ENCODE measurements at places on chromosomes 3 and 15.

DNA sequence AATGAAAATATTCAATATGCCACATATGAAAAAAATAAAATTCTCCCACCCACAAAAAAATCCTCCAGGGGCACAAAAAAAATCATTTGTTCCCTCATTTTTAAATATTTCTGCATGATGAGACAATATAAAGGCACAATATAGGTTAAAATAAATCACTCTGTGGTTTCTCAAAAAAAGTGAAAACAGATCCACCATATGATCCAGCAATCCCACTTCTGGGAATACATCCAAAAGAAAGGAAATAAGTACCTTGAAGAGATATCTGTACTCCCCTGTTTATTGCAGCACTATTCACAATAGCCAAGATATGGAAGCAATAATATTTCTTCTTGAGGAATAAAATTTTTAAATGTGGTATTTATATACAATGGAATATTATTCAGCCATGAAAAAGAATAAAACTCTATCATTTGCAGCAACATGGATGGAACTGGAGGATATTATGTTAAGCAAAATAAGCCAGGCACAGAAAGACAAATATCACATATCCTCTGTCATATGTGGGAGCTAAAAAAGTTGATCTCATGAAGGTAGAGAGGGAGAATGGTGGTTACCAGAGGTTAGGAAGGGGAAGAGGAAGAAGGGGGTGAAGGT lies 1.5 kb downstream of the ATP8B4 start:
- peak; percentile 83 for DNase-seq

DNA sequence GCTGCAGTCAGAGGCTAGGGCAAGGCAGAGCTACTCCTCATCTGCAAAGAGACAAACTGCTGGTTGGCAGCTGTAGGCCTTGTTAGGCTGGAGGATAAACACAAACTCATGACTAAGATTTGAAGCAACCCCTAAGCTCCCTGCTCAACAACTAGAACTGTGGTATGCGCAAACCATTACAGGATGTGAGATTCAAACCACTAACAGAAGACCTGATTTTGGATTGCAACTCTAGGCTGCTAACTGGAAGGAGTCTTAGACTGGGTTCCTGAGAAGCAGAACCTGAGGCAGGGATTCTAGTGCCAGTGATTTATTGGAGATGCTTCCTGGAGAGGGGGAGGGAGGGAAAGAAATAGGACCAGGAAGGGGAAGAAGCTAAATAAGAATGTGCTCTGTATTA lies 22.5 kb downstream of the CCR4 start:
- no peak for DNase-seq

DNA sequence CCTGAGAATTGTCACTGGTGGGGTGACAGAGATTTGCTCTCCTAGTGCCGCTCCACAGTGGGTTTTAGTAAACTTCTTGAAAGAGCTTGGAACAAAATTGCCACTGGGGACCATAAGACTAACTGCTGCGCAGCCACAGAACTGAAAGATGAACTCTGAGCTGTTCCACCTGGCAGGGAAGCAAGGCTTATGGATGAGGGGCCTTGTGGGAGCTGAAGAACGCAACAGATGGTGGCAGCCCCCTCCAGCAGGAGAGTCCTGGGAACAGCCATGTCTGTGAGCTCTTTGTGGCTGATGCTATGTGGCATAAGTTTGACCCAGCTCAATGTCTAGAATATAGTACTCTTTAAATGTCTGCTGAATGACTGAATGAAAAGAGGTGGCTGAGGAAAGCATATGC lies 66.8 kb upstream of the C2CD4B start:
- no peak for DNase-seq

GRCh38 chr3:32325927-32326326 lies 65.7 kb upstream of the CMTM7 start:
- DNase-seq, result no peak

DNA sequence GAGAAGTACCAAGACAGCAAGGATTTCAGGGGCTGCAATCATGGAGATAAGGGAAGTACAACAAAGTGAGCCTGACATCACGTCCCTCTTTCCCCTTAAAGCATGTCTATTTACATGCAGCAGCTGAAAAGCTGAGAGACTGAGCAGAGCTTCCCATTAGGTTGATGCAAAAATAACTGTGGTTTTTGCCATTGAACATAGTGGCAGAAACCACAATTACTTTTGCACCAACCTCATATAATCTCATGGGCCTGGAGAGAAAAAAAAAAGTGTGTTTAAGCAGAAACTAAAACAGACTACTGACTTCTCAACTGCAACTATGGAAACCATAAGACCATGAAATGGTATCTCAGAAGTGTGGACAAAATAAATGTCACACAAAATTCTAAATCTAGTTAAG lies 48.3 kb downstream of the CCDC12 start:
- no peak for DNase-seq

DNA sequence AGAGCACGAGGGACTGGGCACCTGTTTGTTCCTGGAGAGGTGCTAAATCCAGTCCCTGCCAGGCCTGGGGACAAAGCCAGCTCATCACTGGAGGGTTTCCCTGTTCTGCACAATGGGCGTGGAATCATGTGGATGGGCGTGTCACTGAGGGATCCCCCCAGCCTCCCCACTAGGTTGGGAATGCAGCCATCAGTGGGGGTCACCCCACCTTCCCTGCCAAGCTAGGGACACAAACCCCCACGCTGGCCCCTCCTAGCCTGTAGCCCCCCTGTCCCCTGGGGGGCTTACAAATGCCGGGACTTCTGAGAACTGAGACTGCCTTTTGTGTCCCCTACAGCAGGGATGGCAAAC lies 61.9 kb downstream of the NSMCE3 start:
- DNase-seq, result no peak

DNA sequence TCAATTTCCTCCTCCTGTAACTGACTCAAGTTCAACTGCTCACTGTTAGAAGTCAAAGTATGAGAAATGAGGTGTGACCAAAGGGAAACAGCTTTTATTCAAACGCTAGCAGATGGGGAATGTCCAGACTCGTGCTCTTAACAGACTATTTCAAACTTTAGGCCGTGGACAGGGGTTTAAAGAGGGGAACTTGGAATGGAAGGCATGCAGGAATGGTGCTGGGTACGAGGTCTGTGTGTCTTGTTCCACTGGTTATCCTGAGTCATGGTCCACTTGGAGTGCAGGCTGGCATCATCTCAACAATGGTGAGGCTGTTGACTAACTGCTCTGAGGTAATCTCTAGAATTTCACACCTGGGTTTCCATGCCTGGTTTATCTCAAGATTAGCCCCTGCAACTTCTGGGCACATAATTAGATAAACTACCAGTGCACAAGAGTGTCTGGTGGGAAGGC lies 22.9 kb upstream of the DNAAF4 start:
- DNase-seq, result peak; percentile 56

- no peak for DNase-seq
Measured at GRCh38 chr3:159938714-159939113, 49.9 kb upstream of the IL12A start.

DNA sequence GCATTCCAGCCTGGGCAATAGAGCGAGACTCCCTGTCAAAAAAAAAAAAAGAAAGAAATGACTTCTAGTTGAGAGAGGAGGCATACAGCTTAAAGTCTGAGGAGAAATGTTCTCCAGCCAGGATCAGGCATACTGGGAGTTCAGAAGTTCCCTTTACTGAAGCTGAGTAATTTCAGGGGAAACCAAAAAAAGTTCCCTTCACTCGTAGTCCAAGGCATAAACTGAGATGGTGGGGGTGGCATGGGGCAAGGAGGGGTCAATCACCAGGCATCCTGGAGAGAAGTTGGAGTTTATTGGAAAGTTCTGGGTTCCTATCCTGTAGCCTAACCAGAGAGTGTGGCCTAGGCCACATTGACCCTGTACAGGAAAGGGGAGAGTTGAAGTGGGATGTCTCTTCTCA lies 5.9 kb downstream of the GPX1 start:
- no peak for DNase-seq

GRCh38 chr3:10806006-10806405 lies 10.0 kb upstream of the SLC6A11 start:
- DNase-seq, result no peak

DNA sequence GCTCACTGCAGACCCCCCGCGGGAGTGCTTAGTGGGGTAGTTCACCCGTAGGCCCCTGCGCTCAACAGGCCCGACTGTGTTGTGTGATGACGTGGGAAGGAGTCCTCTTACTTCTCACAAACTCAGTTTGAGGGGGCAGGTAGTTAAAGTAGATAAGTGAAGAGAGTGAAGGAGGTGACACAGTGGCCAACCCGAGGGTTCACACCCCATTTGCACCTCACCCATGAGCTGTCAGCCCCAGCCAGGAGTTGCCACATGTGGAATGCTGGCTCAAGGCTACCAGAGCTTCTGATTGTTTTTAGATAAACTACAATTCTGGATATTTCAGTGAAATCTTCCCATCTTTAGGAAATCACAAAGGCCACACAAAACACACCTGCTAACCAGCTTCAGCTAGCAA lies 64.1 kb upstream of the ABHD17C start:
- DNase-seq, result no peak

DNA sequence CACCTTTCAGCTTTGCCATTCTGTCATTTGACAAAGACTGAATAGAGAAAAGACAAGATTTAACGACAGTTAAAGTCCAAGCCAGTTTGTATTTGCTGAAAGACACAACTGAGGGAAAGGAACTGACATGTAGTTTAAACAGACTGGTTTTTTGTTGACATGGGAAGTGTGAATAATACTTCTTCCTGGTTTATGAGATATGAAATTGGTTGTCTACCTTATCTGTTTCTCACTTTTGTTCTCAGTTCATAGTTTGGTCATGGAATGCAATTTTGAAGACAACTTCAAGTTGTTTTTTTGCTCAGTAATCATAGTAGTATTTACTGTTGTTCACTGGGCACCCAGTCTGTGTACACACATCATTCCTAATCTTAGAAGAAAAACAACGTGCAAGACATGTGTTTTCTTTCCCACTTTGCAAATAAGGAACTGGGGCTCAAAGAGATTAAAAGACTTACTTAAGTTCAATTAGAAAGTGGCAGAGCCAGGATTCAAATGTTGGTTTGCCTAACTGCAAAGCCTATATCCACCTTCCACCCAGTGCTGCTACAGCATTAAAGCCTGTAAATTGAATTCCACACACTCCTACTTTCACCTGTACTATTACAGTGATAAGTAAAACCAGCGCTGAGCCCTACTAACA lies 103.5 kb downstream of the LPP start:
- no peak for DNase-seq

DNA sequence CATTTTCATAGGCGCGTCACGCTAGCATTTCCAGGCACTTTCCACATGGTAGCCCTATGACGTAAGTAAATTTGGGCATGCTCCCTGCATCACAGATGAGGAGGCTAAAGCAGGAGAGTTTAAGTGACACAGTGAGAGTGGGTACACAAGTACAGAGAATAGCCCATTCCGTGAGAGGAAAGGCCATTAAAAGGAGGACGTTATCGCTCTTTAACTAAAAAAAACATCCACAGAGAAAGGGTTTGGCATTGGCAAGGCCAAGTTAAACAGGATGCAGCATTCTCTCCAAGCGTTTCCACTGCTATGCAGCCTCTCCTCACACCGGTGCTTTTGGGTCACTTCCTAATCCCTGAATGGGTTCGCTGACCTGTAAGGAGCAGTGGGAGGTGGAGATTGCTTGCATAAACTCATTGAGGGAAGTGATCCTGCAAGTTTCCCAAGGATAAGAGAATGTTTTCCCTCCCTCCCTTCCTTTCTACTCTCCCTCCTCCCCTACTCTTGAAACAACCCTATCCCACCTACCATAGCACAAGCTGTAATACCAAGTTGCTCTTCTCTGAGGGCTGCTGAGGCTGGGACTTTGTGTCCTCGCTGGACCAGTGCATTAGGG lies 147.7 kb downstream of the VGLL4 start:
- DNase-seq, result no peak

DNA sequence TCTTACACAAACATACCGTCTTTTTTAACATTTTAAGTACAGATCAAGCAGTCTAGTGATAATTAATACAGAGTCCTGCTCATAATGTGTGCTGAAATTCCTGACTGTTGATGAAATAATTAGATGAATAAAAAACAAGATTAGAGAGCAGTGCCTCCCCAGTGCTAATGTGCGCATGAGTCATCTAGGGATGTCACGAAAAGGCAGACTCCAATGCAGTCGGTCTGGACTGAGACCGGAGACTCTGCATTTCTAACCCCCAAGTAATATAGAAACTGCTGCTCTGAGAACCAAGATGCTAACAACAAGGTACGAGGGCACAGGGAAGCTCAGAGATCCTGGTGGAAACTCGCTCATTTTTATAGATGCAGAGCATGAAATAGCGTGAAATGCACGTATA lies 61.4 kb downstream of the COL8A1 start:
- peak; percentile 59 for DNase-seq

DNA sequence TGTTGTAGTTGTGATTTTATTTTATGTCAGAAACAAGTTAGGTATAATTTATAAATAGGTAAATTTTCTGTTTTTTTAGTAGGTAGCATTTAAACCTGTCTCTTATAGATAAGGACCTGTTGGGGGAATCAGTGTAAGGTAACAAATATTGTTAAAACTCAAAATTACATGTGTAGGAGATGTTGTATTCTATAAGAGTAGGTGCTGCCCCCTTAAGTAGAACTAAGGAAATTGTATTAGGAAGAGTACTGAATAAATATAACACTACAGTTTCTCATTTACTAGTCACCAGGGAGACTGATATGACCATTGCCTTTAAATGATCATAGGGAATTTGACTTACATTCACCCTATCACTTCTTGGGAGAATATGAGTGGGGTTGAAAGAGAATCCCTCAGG lies 31.2 kb downstream of the SLC25A36 start:
- DNase-seq, result no peak

- no peak for DNase-seq
Measured at GRCh38 chr3:13081603-13082360, 8.6 kb upstream of the IQSEC1 start.

DNA sequence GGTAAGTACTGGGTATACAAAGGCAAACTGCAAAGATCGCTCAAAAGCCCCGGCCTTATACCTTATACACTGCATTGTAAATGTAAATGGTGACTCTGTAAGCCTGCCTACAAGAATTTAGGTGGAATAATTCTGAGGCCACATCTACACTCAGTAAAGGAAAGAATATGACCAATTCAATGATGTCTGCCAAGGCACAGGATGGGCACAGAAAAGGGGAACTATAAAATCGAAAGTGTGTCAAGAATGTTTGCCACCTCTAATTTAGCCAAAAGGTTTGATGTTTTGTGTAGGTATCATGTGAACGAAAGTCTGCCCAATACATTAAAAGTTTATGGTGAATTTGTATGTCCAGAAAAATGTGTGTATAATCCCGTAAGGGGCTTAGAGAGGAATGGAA lies 96.1 kb downstream of the FOXP1 start:
- DNase-seq, result no peak

GRCh38 chr15:23546158-23546557 lies 19.3 kb upstream of the MKRN3 start:
- no peak for DNase-seq

GRCh38 chr3:16241225-16241624 lies 23.5 kb downstream of the DPH3 start:
- no peak for DNase-seq

- DNase-seq, result peak; percentile 79
Measured at GRCh38 chr15:92797168-92798052, 102.7 kb upstream of the CHD2 start.

Data from fibroblast of upper back skin (primary cell).